ENCODE measurements at places on chromosomes 1 and 21. TPM values are rescaled to one million over a fixed set of nuclear protein-coding genes. Genes with fewer than 3 reads are reported as not detected.

SH3D21 gene
- 1.5 TPM for total RNA-seq

CD52 gene
- 2.8 TPM for total RNA-seq

CD58 gene
- 34.5 TPM for total RNA-seq

- no peak for DNase-seq
These were observed 50.9 kb upstream of the TARBP1 start for GRCh38 chr1:234529950-234530237.

DNA sequence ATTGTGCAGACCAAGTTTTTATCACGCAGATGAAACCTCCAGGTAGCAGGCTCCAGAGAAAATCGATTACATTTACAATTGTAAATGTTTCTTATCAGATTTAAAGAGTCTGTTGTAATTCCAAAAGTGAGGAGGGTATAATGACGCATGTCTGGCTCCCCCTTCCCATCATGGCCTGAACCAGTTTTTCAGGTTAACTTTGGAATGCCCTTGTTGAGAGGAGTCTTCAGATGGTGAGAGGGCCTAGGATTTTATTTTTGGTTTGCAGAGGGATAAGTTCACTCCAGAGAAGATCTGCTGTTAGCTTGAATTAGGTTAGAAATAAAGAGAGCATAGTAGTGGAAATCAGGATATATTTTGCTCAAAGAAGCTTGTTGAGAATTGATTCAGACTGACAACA lies 1028.3 kb upstream of the B3GALT2 start:
- DNase-seq: no peak

- DNase-seq: no peak
These were observed 35.8 kb downstream of the WNT4 start for GRCh38 chr1:22107126-22107525.

DNA sequence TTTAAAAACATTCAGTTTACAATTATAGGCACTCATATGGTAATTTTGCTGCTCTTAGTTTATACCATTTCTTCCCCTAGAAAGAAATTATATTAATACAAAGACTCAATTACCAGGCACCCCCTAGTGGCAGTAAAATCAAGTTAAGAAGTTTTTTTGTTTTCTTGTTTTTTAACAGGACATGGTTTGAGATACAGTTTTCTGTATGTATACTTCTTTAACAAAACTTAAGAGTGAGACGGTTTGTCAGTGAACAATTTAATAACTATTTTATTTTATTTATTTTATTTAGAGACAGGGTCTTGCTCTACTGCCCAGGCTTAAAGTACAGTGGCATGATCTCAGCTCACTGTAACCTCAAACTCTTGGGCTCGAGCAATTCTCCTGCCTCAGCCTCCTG lies 224.6 kb downstream of the FAF1 start:
- no peak for DNase-seq

DNA sequence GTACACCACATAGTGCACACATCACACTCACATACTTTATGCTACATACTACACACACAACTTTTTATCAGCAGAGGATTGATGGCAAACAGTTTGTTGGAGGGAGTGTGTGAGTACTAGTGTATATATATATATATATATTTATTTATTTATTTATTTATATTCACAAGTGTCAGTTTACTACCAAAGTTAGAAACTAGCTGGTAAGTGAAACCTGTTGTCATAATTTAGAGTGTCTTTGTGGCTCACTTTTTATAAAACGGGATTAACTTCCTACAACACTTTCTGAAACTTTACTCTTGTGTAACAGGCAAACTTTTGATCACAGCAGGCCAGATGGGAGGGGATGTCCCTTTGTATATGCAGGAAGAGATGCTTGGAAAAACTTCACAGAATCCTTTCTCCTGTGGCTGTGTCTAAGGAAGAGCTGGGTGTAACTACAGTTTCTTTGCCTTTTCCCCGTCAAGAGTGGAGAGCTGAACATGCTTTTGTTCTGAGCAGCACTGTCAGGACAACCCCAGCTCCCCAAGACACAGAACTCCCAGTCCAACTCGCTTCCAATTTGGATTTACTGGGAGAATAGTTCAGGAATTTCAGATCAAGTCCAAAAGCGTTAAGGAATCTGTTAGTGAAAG lies 1.9 kb upstream of the SAMD13 start:
- DNase-seq: no peak

GRCh38 chr1:167061073-167061464 lies 29.1 kb downstream of the GPA33 start:
- no peak for DNase-seq

GRCh38 chr1:65003316-65003664 lies 36.9 kb upstream of the JAK1 start:
- DNase-seq: no peak

- peak; percentile 80 for DNase-seq
These were observed 229.7 kb upstream of the TMEM51 start for GRCh38 chr1:14923727-14924452.

DNA sequence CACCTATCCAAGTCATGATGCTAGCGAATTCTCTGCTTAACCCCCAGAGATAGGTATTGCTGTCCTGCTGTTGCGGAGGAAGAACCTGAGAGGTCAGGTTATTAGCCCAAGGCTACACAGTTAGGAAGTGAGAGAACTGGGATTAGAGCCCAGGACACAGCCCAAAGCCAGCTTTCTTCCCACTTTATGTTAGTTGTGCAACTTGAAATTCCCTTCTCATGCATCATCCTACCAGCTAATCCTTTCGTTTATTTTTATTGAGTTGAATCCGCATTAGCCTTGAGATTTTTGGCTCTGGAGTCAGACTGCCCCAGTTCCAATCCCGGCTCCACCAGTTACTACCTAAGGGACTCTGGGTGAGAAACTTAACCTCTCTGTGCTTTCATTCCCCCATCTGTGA lies 65.4 kb downstream of the PLEKHA6 start:
- peak; percentile 56 for DNase-seq

All from heart left ventricle (tissue), 16 donors.